ENCODE measurements at places on chromosomes 5 and 9.

DNA sequence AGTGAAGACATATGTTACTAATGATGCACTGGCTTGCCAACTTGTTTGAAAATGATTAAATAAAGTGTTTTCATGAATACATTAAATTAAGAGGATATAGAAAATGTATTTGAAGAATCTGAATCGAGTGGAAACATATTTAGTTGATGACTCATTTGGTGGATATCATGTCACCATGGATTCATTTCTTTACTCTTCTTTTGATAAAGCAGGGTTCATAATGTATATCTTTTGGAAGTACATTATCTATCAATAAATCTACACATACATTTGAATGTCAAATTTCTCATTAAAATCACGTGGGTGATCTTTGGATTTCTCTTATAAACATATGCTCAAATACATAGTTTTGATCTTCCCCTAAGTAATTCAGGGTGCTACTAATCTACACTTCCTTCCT, 1148.1 kb upstream of the ACO1 start:
- DNase-seq: no peak

DNA sequence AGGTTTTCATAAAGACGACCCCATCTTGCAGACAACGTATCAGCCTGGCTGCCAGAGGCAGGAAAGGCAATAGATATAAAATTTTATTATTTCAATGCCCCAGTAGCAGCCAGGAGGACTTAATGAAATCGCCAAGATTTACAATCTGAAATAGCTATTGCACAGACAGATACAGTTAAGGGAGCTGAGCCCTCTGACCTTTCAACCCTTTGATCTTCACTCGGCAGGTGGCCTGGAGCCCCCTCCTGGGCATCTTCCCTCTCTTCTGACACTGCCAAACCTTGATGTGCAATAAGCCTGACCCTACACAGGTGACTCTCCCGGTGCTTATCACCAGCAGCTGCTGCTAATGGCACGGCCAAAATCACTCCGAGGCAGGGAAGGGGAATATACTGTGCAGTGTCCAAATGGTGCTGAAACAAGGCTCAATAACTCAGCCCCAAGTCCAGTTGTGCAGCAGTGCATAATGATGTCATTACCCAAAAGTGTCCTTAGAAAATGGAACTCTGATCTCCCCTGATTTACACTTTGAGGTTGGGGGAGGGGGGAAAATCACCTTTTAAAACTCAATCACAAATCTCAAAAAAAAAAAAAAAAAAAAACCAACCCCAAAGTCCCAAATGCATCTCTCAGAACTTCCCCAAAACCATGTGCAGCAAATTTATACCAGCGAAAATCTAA, 242.0 kb downstream of the CRB2 start:
- DNase-seq: no peak

DNA sequence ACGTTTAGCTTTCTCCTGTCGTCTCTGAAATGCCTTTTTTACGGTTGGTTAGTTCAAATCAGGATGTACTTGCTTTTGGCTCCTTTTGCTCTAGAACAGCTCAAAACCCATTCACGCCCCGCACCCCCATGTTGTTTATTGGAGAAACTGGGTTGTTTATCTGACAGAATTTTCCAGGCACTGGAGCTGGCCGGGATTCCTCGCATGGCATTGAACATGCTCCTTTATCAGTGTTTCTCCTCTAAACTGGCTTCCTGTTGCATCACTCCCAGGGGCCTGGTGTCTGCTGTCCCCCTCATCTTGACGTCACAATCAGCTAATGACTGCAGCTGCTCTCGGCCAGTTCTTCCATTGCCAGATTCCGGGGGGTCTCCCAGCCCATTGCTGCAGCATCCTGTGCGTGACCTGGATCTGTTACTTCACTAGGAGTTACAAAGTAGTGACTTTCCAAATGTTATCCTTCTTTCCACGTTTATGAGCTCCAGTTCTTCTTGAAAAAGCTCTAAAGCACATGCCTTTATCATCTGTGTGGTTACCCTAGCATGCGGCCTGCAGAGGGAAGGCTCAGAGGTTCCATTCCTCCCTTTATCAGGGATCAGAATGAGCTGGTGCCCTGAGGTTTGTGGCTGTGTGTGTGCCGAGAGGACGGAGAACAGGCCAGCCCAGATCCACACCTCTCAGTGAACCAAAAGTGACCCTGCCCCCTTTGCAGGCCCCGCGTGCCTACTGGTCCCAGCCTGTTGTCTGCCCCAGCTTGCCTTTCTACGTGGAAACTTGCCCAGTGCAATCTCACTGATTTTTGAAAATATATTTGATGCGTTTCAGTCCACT, 27.5 kb downstream of the FAM163B start:
- no peak for DNase-seq

- no peak for DNase-seq
These were observed 49.2 kb upstream of the STXBP1 start for GRCh38 chr9:127562841-127563401.

- peak; percentile 5 for DNase-seq
These were observed 954 bp downstream of the TBCA start for GRCh38 chr5:77774981-77775789.

- DNase-seq: peak; percentile 73
These were observed 52.8 kb downstream of the CAST start for GRCh38 chr5:96714951-96715451.

DNA sequence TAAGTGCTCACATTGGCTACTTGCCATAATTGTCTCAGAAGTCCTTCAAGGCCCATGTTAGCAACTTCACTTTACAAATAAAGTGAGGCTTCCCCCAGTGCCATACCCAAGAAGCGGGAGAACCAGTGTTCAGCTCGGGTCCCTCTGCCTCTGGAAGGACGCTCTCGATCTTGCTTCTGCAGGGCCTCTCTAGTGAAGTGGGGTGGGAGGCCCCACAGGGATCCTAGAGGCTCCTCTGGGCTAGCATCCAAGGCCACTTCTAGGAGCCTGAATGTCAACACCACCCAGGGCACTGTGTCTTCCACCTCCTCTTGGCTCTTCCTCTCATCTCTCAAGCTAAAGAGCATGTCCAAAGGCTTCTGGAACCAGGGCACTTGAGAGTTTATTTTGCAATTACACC, 282.5 kb downstream of the GADD45G start:
- no peak for DNase-seq

DNA sequence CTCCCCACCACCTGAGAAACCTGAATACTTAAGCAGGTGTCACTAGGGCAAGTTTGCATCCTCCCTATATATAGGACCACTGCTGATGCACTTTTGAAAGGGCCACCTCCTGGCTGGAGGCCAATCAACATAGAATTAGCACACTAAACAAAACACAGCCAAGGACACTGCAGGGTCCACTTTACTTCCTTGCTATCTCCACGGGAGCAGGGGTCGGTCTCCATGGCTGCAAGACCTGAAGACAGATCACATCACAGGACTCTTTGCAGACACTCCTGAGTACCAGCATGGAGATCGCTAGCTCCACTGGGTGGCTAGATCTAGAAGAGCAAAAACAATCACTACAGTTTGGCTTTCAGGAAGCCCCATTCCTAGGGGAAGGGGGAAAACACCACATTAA, 72.3 kb downstream of the C9orf153 start:
- no peak for DNase-seq

GRCh38 chr5:142006363-142007236, 6.2 kb downstream of the GNPDA1 start:
- peak; percentile 46 for DNase-seq

DNA sequence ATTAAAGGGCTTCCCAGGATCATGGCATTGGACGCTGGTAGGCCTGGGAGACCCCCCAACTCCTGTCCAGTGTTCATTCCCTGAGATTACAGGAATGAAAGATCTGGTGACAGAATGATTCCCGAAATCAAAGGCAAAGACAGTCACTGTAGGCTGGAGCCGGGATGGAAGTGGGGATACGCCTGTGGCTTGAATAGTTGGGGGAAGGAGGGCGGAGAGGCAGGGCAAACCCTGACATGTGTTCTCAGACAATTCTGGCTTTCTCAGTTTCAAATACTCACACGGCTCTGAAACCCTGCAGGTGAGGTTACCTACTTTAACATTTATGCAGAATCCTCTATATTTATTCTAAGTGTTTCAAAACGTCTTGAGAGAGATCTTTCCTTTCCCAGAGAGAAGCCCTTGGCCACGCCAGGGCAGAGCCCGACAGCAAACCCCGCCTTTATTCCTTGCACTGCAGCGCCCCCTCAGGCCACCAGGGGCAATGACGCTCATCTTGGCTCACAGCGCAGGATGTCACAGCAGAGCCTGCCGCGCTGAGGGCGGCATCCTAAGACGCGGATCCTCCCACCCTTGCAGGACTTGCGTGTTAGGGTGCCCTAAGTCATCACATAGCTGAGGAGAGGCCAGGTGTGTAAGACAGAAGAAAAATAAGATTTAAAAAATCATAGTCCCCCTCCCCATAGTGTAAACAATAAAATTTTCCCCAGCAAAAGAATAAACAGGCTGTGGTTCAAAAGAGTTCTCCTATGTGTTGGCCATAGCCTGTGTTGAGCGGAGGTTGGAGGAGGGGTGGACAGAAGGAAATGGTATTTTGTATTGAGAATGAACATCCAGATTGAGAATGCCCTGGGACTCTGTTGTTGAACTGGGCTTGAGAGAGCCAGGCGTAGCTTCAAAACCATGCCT, 284.5 kb downstream of the NTRK2 start:
- DNase-seq: peak; percentile 25

DNA sequence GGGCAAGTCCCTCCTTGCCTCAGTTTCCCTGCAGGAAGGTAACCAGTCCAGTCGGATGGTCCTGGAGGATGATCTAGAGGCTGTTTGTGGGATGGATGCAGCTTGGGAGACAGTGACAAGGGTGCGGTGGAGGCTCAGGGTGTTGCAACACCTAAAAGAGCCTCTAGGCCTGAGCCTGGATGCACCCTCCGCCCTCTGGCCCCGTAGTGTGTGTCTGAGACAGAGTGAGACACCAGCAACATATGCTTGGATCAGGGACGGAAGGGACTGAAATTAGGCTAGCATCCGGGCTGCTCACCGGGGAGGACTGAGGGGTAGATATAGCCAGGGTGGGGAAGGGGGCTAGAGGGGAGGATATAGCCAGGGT, 1.1 kb downstream of the CRAT start:
- DNase-seq: peak; percentile 23

DNA sequence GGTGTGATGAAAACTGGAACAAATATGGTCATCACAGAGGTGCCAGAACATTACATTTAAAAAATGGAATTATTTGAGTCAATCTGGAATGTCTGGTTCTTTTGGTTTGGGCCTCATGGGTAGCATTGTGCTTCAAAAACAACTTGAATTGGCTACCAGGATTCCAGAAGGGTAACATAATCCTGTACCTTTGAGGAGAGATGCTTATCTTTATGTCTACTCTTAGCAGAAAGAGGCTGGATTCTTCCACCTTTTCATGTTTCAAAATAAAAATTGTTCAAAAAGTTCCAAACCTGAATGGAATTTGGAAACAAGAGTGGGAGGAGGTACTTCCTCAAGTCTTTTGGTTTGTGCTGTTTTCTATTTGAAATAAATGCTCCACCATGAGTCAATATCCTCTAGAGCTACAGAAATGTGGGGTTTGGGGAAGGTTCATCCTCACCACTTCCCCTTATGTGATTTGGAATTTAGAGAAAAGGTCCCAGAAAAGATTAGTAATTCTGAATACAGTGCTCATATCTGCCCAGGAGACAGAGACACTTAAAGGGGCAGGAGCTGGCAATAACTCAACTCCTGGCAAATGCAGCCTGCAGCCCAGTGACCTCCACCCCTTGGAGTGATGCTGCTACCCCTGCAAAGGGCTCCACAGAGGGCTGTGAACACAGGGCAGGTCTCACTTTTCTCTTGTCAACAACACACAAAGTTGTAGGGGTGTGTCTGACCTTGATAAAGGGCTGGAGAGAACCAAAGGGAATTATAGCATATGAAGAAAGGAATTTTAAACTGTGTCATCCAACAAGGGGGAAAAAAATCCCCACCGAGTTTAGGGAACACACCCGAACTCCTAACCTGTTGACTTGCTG, 272.8 kb downstream of the CWC27 start:
- DNase-seq: no peak

GRCh38 chr9:70481471-70481870, 67.0 kb upstream of the KLF9 start:
- DNase-seq: no peak

GRCh38 chr9:20262611-20263010, 359.7 kb downstream of the MLLT3 start:
- DNase-seq: no peak

- DNase-seq: no peak
These were observed 32.3 kb upstream of the CSF1R start for GRCh38 chr5:150118561-150119229.

- no peak for DNase-seq
These were observed 197.7 kb upstream of the CDKN2B start for GRCh38 chr9:22206833-22207232.

- DNase-seq: no peak
These were observed 36.2 kb upstream of the ADAM19 start for GRCh38 chr5:157611571-157612476.

DNA sequence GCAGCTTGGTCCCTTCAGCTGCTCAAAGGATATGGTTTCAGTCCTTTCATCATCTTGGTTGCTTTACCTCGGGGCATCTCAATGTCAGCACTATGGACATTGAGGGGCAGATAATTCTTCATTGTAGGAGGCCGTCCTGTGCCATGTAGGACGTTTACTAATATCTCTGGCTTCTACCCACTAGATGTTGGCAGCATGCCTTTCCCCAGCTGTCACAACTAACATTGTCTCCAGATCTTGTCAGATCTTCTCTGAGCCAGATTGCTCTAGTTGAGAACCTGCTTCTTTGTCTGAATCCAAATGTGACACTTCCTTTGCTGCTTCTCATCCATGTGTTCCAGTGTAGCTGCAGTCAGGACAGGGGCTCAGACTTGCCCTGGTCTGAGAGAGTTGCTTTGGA, 10.3 kb downstream of the PTPA start:
- DNase-seq: no peak

DNA sequence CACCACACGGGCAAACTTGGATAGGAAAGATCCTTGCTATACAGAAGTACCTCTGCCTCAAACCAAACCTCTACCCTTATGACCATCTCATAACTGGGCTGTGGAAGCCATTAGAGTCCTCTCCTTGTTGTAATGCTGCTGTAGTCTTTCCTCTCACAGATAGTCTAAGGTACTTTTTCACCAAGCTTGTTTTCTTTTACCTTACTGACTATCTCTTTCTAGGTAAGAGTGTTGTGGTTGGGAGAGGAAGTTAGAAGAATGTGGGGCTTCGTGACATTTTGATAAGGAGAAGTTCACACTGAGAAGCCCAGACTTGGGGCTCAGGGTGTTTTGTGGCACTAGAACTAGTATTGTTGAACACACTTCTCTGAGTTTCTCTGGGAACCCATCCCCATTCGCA, 8.9 kb downstream of the CFAP95 start:
- no peak for DNase-seq

DNA sequence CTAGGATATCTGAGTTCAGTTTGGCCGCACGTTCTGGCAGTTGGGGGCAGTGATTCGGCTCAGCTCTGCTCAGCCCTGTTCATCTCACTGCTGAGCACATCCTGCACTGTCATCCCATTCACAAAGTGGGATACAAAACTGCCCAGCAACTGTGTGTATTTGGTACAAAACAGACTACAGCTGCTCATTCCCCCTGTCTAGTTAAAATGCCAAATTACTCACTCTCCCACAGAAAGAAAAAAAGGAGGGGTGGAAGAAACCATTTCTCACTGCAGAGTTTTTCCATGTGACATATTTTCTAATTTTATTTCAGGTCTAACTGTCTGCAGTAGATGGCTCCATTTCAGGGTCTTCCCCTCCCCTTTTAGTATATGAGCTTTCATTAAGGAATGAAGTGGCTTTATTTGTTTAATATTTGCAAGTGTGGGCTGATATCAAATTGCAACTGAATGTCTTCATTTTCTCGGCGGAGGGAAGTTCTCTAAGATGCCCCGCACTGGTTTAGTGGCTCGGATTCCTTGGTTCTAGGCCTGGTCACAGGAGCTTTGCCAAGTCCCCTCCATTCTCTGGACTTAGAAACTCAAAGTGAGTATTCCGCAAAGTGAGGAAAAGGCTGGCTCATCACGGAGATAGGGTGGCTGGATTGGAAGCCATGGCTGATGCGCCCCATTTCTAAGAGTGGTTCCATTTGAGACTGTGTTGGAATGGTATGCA, 14.7 kb downstream of the COL15A1 start:
- DNase-seq: no peak

All from CD4-positive, alpha-beta T cell treated with Interleukin-10 for 1 hour (primary cell).